Activated CD4-positive, alpha-beta T cell treated with anti-CD3 and anti-CD28 coated beads, Interleukin-2, amount 50 U/mL, for 1 hour (primary cell): ENCODE measurements at places on chromosomes 6 and 20.

DNA sequence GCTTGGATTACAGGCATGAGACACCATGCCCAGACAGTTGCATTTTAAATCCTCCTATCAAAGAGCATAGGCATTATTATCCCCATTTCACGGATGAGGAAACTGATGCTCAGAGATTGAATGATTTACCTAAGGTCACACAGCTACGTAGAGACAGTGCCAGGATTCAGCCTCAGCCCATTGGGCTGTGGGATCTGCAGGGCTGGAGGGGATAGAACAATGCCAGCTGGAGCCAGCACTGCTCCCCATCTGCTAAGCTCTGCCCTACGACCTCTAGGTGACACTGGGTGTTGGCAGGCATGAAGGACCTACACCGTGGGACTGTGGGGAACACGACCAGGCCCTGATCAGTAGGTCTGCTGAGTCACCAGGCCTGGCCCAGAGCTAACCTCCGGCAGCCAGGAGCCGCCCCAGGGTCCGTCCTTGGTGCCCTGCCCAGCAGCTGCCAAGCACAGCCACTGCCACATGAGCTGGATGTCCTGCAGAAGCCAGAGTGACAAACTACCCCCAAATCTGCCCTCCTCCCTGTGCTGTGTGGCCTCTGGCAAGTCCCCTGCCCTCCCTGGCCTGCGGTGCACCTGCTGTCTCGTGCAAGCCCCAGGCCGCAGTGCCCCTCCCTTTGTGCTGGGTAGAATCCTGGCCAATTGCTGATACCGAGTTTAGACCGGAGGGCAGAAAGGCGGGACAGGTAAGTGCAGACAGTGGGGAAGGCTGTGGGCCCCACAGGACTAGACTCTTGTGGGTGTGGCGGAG is 47.6 kb upstream of the PTGIS start:
- no peak for DNase-seq

- DNase-seq: no peak
These were observed 133.4 kb downstream of the HAO1 start for GRCh38 chr20:7806831-7807230.

- DNase-seq: no peak
These were observed 14.5 kb downstream of the CD109 start for GRCh38 chr6:73710470-73710869.

GRCh38 chr6:158529629-158530028 is 30.3 kb upstream of the TMEM181 start:
- DNase-seq: no peak

GRCh38 chr20:40008177-40008576 is 680.9 kb downstream of the MAFB start:
- DNase-seq: no peak

DNA sequence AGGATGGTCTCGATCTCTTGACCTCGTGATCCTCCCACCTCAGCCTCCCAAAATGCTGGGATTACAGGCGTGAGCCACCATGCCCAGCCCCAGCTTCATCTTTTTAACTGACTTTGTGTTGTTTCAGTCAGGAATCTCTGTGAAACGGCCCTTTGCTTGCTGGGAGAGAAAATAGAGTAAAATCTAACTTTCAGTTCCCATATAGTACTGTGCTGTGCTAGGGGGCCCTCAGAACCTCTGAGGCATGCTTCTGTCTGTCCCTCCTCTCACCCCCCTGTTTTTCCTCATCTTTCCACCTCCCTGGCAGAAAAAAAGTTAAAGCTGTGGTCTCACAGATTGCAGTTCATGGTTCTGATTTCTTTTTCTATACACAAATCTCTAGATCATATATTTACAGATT is 48.4 kb downstream of the LRP11 start:
- DNase-seq: no peak
